Mammary epithelial cell (primary cell): ENCODE measurements at places on chromosomes 3 and 15. TPM values are rescaled to one million over a fixed set of nuclear protein-coding genes. Genes with fewer than 3 reads are reported as not detected.

ERICH6 gene
- 0.02 TPM for polyA plus RNA-seq

LRRC2 gene
- polyA plus RNA-seq = 0.03 TPM

DTX3L gene
- 3.5 TPM for polyA plus RNA-seq

KIF7 gene
- 1.5 TPM for polyA plus RNA-seq

SNURF gene
- polyA plus RNA-seq = 7.6 TPM

NR2F2 gene
- polyA plus RNA-seq = 17.8 TPM

SCN11A gene
- not detected for polyA plus RNA-seq

EPB42 gene
- polyA plus RNA-seq = not detected

WNT5A gene
- 6.8 TPM for polyA plus RNA-seq

SNRK gene
- polyA plus RNA-seq = 7.8 TPM

IGSF11 gene
- polyA plus RNA-seq = 0.05 TPM

CLDN16 gene
- polyA plus RNA-seq = 0.08 TPM

MUC20 gene
- 0.37 TPM for polyA plus RNA-seq

PEX5L gene
- 0.86 TPM for polyA plus RNA-seq

POPDC2 gene
- 0.12 TPM for polyA plus RNA-seq

TUSC7 gene
- not detected for polyA plus RNA-seq

ASB14 gene
- not detected for polyA plus RNA-seq

FRMD4B gene
- 26.5 TPM for polyA plus RNA-seq

AP3B2 gene
- polyA plus RNA-seq = 9.4 TPM

ADCY5 gene
- 0.06 TPM for polyA plus RNA-seq

RETNLB gene
- polyA plus RNA-seq = not detected

ITPKA gene
- 0.63 TPM for polyA plus RNA-seq

GMPS gene
- 72.5 TPM for polyA plus RNA-seq

IL17RB gene
- 0.18 TPM for polyA plus RNA-seq

PLSCR2 gene
- not detected for polyA plus RNA-seq

CALML4 gene
- polyA plus RNA-seq = 1.9 TPM

IQCH gene
- 1.0 TPM for polyA plus RNA-seq

GOLGA6A gene
- not detected for polyA plus RNA-seq

CLEC3B gene
- 0.11 TPM for polyA plus RNA-seq

SERINC4 gene
- polyA plus RNA-seq = 0.11 TPM

BCL2A1 gene
- polyA plus RNA-seq = 0.06 TPM

PCSK6 gene
- polyA plus RNA-seq = 0.22 TPM

LDHAL6B gene
- not detected for polyA plus RNA-seq

SPRED1 gene
- polyA plus RNA-seq = 6.8 TPM

GOLGA6D gene
- not detected for polyA plus RNA-seq

GUCA1C gene
- 0.15 TPM for polyA plus RNA-seq

RBP2 gene
- not detected for polyA plus RNA-seq

RPL39L gene
- polyA plus RNA-seq = 19.4 TPM

DUOXA2 gene
- not detected for polyA plus RNA-seq

CATSPER2 gene
- 3.6 TPM for polyA plus RNA-seq

UBA7 gene
- polyA plus RNA-seq = 8.3 TPM

PROS1 gene
- polyA plus RNA-seq = 6.2 TPM

PPCDC gene
- 23.0 TPM for polyA plus RNA-seq

GP5 gene
- polyA plus RNA-seq = not detected

HDGFL3 gene
- 20.4 TPM for polyA plus RNA-seq

HACL1 gene
- polyA plus RNA-seq = 23.5 TPM

LRRIQ4 gene
- polyA plus RNA-seq = not detected

FAM43A gene
- 0.36 TPM for polyA plus RNA-seq

PLCH1 gene
- 0.42 TPM for polyA plus RNA-seq

CYP1A1 gene
- polyA plus RNA-seq = 2.2 TPM

TMA7 gene
- 224 TPM for polyA plus RNA-seq

CMTM6 gene
- 43.6 TPM for polyA plus RNA-seq

FBLN2 gene
- polyA plus RNA-seq = 0.03 TPM

RYR3 gene
- 0.27 TPM for polyA plus RNA-seq

OR5H2 gene
- polyA plus RNA-seq = not detected
